ENCODE measurements at places on chromosomes 5 and 9. TPM values are rescaled to one million over a fixed set of nuclear protein-coding genes. Genes with fewer than 3 reads are reported as not detected.

Gene ANKRD18A
- total RNA-seq = 5.2 TPM

Gene ALDH1A1
- not detected for total RNA-seq

Gene SPATA31A7
- not detected for total RNA-seq

Gene DEPDC1B
- total RNA-seq = 26.9 TPM

Gene ROPN1L
- total RNA-seq = 3.9 TPM

Gene C5orf58
- 0.58 TPM for total RNA-seq

Gene PCDHGC3
- 62.5 TPM for total RNA-seq
